ENCODE measurements at places on chromosomes 7 and 10.

GRCh38 chr7:73844131-73844547, 1.8 kb upstream of the METTL27 start:
- DNase-seq: no peak

GRCh38 chr7:5310822-5311405, 28.2 kb downstream of the SLC29A4 start:
- no peak for DNase-seq

GRCh38 chr7:4154882-4155535, 527.1 kb upstream of the FOXK1 start:
- no peak for DNase-seq

- DNase-seq: no peak
Measured at GRCh38 chr7:105204520-105204919, 184.2 kb downstream of the SRPK2 start.

DNA sequence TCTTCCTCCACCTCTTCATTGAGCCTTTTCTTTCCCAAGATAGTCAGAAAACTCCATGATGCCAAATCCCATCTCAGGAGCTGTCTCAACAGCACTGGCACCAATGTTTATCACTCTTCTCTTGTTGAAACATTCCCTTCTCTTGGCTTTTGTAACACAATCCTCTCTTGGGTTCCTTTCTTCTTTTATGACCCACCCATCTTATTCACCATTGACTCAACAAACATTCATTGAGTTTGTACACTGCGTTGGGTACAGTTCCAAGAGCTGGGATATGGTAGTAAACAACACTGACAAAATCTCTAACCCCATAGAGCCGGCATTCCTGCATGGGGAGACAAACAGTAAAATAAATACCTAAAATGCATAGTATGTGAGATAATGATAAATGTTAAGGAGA, 577.5 kb downstream of the INHBA start:
- DNase-seq: no peak

Measured in anterior cingulate cortex (tissue), 58 donors.